ENCODE measurements at places on chromosomes 6 and 20. TPM values are rescaled to one million over a fixed set of nuclear protein-coding genes. Genes with fewer than 3 reads are reported as not detected.

Gene ARMH2
- not detected for total RNA-seq

Gene SCRT2
- total RNA-seq: not detected

Gene CENPB
- total RNA-seq: 101 TPM

Gene EMILIN3
- not detected for total RNA-seq

Gene TMEM74B
- total RNA-seq: 0.13 TPM

Gene PXT1
- total RNA-seq: 0.13 TPM

Gene RAET1L
- not detected for total RNA-seq
